ENCODE measurements at places on chromosomes 7 and 10.

- no peak for DNase-seq
Observed at GRCh38 chr7:47256016-47256415, 325.9 kb downstream of the TNS3 start.

DNA sequence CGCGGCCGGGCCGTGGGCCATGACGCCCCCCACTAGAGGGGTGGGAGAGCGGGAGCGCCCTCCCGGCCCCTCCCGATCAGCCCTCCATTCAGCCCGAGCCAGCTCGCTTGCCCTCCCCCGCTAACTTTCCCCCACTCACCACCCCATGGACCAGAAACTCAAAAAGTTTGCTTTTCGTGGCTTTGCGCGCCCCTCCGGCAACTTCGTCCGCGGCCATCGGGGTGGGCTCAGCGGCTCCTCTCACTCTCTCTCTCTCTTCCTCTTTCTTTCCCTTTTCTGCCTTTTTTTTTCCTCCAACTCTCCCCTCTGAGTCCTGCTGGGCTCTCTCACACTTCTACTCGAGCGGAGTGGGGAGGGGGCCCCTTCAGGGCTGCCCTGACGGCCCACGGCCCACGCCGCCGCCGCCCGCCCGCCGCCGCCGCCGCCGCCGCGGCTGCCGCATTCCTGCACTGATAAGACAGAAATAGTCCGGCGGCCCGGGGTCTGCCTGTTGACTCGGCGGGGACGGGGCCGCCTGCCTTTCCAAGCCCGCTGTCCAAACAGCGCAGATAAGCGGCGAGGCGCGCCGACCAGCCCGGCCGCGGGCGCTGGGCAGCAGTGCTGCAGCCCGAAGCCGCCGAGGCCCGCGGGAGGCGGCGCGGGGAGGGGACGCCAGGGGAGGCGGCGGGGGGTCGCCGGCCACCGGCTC is at the start of gene SMARCD3:
Gene SMARCD3, minus strand, starts transcription at position 349 of the 688 bp plus-strand sequence. Its CDS starts 132 bp downstream, at position 217.
- no peak for DNase-seq

GRCh38 chr10:3803927-3804741 is 19.1 kb upstream of the KLF6 start:
- no peak for DNase-seq

- no peak for DNase-seq
Observed at GRCh38 chr10:112280205-112280921, 2.8 kb upstream of the TECTB start.

DNA sequence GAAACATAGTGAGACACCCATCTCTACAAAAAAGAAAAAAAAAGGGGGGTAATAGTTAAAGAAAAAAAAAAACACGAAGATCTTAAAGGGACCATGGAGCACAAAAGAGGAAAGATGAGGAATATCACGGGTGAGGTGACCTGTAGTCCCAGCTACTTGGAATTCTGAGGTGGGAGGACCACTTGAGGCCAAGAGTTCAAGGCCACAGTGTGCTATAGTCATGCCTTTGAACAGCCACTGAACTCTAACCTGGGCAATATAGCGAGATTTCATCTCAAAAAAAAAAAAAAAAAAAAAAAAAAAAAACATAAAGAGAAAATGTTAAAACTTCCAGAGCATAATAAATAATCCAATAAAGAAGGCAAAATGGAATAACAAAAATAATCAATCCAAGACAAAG is 23.6 kb downstream of the AKR1D1 start:
- DNase-seq, result no peak

DNA sequence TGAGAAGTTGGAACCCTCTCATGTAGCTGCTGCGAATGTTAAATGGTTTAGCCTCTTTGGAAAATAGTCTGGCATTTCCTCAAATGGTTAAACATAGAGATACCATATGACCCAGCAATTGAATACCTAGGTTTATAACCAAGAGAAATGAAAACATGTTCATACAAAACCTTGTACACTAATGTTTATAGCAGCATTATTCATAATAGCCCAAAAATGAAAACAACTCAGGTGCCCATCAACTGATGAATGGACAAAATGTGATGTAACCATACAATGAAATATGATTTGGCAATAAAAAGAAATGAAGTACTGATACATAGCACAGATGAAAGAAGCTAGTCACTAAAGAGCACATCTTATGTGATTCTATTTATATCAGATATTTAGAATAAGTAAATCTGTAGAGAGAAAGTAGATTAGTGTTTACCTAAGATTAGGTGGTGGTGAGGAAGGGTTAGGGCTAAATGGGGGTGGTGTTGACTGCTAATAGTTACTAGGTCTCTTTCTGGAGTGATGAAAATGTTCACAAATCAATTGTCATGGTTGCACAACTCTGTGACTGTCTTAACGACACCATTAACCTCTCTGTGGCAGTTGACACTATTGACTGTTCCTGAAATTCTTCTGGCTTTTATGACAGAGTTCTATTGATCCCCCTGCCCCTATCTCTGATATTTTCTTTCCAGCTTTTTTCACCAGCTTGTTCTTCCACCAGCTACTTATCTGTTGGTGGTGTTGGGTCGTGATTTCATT is 35.2 kb downstream of the VCL start:
- DNase-seq, result no peak

- no peak for DNase-seq
Observed at GRCh38 chr10:73818402-73818801, 7.0 kb upstream of the NDST2 start.

GRCh38 chr7:84668116-84668515 is 473.5 kb upstream of the SEMA3A start:
- no peak for DNase-seq

GRCh38 chr10:71611131-71611530 is 108.4 kb downstream of the C10orf105 start:
- DNase-seq, result no peak

DNA sequence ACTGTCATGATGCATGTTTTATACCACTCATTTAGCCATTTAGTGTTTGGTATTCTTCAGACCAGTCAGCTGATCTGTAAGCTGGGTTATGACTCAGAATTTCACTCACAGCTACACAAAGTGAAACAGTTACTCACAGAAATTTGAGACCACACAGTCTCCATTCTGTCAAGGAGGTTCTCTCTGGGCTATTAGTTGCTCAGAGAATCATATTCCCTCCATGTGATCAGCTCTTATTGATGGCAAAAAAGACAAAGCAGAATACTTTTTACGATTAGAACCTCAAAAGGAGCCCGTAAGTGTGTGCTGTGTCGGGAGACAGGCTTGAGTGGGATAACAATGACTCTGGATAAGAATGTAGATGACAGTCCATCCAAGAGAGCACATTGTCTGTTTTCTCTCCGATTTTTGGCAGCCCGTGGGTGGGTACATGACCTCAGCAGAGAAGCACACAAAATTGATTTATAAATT is 277.6 kb upstream of the SORCS1 start:
- no peak for DNase-seq

DNA sequence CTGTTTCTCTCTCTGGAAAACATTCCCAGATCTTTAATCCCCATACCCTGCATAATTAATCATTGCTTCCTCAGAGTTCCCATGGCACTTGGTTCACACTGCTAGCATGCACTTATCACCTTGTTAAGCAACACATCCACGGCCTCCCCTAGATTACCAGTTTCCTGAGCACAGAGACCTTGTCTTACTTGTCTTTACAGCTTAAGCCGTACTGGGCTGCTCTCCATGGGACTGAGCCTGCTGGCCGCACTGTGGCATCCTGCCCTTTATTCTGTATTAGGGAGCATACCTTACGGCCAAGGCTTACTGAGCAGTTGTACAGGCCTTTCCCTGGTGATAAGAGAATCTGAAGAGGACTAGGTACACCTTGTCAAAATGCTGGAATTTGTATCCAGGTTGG is 190.2 kb downstream of the REEP3 start:
- no peak for DNase-seq

- DNase-seq, result no peak
Observed at GRCh38 chr7:140752533-140752932, 56.0 kb downstream of the NDUFB2 start.

- no peak for DNase-seq
Observed at GRCh38 chr7:105797652-105798051, 78.7 kb downstream of the ATXN7L1 start.

- no peak for DNase-seq
Observed at GRCh38 chr7:2052657-2053048, 180.1 kb downstream of the MAD1L1 start.

- no peak for DNase-seq
Observed at GRCh38 chr10:26314265-26315013, 97.9 kb downstream of the GAD2 start.

GRCh38 chr7:47093320-47094234 is 488.3 kb downstream of the TNS3 start:
- DNase-seq, result no peak

GRCh38 chr10:25014579-25014978 is 1.4 kb downstream of the ENKUR start:
- DNase-seq, result no peak

GRCh38 chr7:32415936-32416335 is 74.2 kb downstream of the LSM5 start:
- no peak for DNase-seq

GRCh38 chr7:129147731-129148130 is 3.2 kb downstream of the TSPAN33 start:
- DNase-seq, result no peak

DNA sequence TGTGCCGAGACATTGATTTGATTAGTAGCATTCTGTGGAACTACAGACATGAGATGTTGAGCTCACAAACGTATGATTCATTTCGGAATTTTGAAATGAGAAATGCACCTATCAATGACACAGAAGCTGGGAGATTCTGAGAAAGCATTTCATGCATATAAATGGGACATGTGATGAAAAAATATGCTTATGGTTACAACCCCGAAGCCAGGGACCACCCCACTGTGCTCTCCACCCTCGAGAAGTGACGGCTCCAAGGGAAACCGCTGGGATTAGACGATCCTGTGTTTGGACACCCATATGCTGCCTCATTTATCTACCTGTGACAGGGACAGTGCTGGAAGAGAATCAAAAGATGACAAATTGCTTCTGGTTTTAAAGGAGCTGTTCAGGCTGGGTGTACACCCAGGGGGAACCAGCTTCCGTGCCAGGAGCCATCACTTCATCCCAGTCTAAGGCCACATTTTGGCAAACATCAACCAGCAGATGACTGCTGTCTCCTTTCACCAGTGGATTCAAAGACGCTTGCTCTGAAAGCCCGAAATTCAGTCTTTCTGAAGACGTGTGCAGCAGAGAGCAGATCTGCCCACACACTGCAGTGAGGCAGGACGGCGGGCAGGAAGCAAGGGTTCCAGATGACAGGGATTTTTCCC is 109.9 kb downstream of the ATXN7L1 start:
- no peak for DNase-seq

DNA sequence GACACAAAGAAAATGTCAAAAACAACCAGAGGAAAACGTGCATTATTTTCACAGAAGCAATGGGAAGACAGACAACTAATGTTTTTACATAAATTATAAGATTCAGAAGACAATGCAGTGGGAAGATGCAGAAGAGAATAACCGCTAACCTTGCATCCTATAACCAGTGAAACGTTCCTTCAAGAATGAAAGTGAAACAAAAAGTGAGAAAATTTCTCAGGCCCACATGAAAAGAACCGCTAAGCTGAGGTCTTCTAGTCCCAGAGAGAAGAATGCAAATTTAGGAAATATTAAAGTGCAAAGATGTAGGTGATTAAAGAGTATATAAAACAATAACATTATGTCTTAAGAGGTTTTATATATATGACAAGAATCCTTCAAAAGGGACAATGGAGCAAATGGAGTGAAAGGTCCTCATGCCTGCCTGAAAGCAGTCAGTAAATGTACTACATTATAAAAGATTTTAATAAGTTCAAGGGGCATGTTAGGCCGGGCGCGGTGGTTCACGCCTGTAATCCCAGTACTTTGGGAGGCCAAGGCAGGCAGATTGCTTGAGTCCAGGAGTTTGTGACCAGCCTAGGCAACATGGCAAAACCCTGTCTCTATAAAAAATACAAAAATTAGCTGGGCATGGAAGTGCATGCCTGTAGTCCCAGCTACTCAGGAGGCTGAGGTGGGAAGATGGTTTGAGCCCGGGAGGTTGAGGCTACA is 43.1 kb upstream of the DDC start:
- DNase-seq, result no peak

- no peak for DNase-seq
Observed at GRCh38 chr10:19556666-19557065, 259.6 kb upstream of the PLXDC2 start.

All from stimulated activated CD8-positive, alpha-beta memory T cell treated with anti-CD3 and anti-CD28 coated beads, Interleukin-15, amount 100 ng/mL, for 24 hours (primary cell).